ENCODE measurements at places on chromosomes 12 and 14. TPM values are rescaled to one million over a fixed set of nuclear protein-coding genes. Genes with fewer than 3 reads are reported as not detected.

ERP27 gene
- total RNA-seq, result not detected

LALBA gene
- total RNA-seq, result not detected

DENND5B gene
- total RNA-seq, result 6.5 TPM

SLC8A3 gene
- under 0.01 TPM for total RNA-seq

C12orf42 gene
- total RNA-seq, result not detected

GLRX5 gene
- 28.8 TPM for total RNA-seq

PRB2 gene
- not detected for total RNA-seq

BCAT1 gene
- total RNA-seq, result 63.3 TPM

TSPAN9 gene
- total RNA-seq, result 60.1 TPM

GPR68 gene
- total RNA-seq, result 10.4 TPM

PMEL gene
- total RNA-seq, result 1.3 TPM

KRT81 gene
- total RNA-seq, result under 0.01 TPM

POLE gene
- 13.9 TPM for total RNA-seq

JPH4 gene
- total RNA-seq, result under 0.01 TPM

All from bronchial smooth muscle cell (primary cell).